Thoracic aorta (tissue), 2 donors: ENCODE measurements at places on chromosomes 7 and 10.

- H3K27me3 ChIP-seq: no peaks in the 10 kb centered on the region
- H3K4me1 ChIP-seq: no peaks in the 10 kb centered on the region
- H3K36me3 ChIP-seq: no peaks in the 10 kb centered on the region
- no peak overlapping the region for H3K4me3 ChIP-seq
- DNase-seq: no peak
- H3K27ac ChIP-seq: no peak overlapping the region
Measured at GRCh38 chr7:15096853-15097252, 194.3 kb upstream of the DGKB start.

- H3K36me3 ChIP-seq: no peaks in the 10 kb centered on the region
- H3K4me1 ChIP-seq: no peaks in the 10 kb centered on the region
- no peak overlapping the region for H3K27ac ChIP-seq
- no peak for DNase-seq
- no peak overlapping the region for H3K4me3 ChIP-seq
Measured at GRCh38 chr7:157668884-157669767, 332.3 kb downstream of the DNAJB6 start.

DNA sequence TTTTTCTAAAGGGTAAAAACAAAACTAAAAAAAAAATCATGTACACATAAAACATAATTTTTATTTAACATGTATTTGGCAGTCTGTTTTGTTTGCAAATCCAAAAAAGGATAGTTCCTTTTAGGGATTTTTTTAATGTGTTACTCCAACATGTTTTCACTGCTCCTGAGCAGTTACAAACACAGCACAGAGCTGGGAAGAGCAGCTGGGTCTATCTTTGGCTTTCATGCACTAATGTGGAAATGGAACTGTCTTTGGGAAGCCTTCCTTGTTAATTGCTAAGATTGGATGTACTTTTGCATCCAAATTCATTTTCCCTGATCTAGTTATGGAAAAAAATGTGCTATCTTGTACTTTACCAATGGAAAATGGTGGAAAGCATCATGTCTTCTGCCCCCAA lies 1035.1 kb downstream of the CNTNAP2 start:
- no peak overlapping the region for H3K4me3 ChIP-seq
- no peaks in the 10 kb centered on the region for H3K4me1 ChIP-seq
- DNase-seq: no peak
- H3K27ac ChIP-seq: no peak overlapping the region

DNA sequence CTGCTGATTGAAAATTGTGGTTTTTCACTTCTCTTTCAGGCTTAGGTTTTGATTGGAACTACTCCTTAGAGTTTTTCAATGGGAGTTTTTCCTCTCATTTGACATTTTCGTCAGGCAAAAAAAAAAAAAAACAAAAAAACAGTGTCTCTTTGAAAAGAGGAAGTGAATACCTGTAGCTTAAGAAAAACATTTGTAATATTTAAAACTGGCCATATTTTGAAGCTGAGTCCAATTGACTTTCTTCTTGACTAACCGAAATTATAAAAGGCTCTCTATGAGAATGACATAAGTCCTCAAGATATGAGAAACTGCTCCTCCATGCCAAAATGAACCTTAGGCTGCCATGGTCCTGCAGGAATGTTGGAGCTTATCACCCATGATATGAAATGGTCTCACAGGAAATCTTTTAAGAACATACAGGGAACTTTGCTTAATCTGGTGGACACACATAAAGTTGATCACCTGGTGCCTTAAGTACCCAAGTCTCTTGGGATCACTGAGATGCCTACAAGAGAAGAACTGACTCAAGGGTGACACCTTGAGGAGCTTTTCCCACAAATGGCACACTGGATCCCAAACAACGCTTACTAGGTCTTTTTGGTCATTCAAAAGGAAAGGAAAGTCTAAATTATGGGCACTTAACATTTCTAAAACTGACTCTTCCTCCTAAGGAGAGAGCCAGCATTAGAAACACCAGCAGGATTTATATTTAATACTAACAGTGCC lies 263.4 kb downstream of the CDC14C start:
- H3K4me3 ChIP-seq: no peak overlapping the region
- no peaks in the 10 kb centered on the region for H3K4me1 ChIP-seq
- H3K36me3 ChIP-seq: no peaks in the 10 kb centered on the region
- no peak for DNase-seq
- no peaks in the 10 kb centered on the region for H3K27me3 ChIP-seq

DNA sequence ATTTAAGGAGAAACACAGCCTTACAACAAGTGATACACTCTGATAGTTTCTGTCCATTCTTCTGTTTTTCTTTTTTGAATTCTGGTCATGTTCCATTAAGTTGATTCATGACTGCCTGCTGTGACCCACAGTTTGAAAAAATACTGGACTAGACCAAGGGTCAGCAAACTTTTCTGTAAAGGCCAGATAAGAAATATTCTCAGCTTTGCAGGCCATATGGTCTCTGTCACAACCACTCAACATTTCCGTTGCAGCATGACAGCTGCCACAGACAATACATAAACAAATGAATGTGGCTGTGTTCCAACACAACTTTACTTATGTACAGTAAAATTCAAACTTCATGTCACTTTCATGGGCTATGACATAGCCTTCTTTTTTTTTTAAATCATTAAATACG lies 156.7 kb downstream of the PLXNA4 start:
- H3K4me1 ChIP-seq: peaks cover 6% of the 10 kb centered on the region
- no peaks in the 10 kb centered on the region for H3K27me3 ChIP-seq
- no peak for DNase-seq
- no peak overlapping the region for H3K4me3 ChIP-seq

GRCh38 chr10:94075506-94075905 lies 81.8 kb downstream of the PLCE1 start:
- no peak overlapping the region for H3K27ac ChIP-seq
- H3K4me3 ChIP-seq: no peak overlapping the region
- no peaks in the 10 kb centered on the region for H3K36me3 ChIP-seq
- H3K27me3 ChIP-seq: no peaks in the 10 kb centered on the region

GRCh38 chr10:67622511-67622910 lies 73.5 kb downstream of the CTNNA3 start:
- no peak for DNase-seq
- no peak overlapping the region for H3K4me3 ChIP-seq
- H3K27me3 ChIP-seq: no peaks in the 10 kb centered on the region

GRCh38 chr7:1698201-1698600 lies 28.1 kb downstream of the ELFN1 start:
- no peak for DNase-seq
- H3K4me3 ChIP-seq: no peak overlapping the region
- H3K4me1 ChIP-seq: no peaks in the 10 kb centered on the region
- no peaks in the 10 kb centered on the region for H3K27me3 ChIP-seq

GRCh38 chr7:140923358-140924006 lies 1.2 kb downstream of the BRAF start:
- peak overlapping the region; percentile 96 for H3K27ac ChIP-seq
- H3K4me3 ChIP-seq: peak overlapping the region; percentile 96
- no peak for DNase-seq
- H3K36me3 ChIP-seq: no peaks in the 10 kb centered on the region
- H3K4me1 ChIP-seq: peaks cover 14% of the 10 kb centered on the region

- no peak overlapping the region for H3K4me3 ChIP-seq
- DNase-seq: no peak
- H3K27me3 ChIP-seq: no peaks in the 10 kb centered on the region
- peaks cover 3% of the 10 kb centered on the region for H3K36me3 ChIP-seq
- peaks cover 4% of the 10 kb centered on the region for H3K4me1 ChIP-seq
Measured at GRCh38 chr7:22129166-22129565, 183.5 kb upstream of the CDCA7L start.

GRCh38 chr10:31956200-31956946 lies 27.7 kb upstream of the ARHGAP12 start:
- no peak overlapping the region for H3K27ac ChIP-seq
- DNase-seq: no peak
- H3K4me1 ChIP-seq: no peaks in the 10 kb centered on the region

DNA sequence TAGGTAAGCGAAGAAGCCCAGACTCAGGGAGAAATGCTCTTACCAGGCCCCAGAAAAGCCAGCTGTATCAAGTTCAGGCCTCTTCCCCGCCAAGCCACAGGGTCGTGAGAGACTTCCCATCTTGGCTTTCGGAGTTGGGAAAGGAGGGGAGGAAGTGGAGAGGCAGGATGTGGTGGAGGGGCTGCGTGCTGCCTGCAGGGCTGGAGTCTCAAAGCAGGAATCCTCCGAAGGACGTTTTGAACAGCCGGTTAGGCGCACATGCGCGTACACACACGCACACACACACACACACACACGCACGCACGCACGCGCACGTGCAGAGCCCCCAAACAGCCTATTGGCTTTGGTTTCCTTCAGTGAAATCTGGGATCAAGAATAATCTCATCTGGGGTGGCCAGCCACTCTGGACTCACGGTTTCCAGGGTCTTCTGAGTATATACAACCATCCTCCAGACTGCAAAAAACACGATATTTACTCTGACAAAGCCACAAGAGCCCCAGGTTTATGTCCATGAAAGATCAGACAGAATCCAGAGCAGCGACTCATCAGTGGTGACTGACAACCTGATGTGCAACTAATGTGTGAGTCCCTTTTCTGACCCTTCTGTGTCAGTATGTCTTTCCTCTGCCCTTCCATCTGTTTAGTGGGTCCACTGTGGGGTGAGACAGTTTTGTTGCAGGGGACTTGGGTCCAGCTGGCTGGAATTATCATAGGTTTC lies 115.0 kb upstream of the ZNF438 start:
- H3K4me1 ChIP-seq: peaks cover 9% of the 10 kb centered on the region
- H3K27me3 ChIP-seq: no peaks in the 10 kb centered on the region
- no peak for DNase-seq
- no peak overlapping the region for H3K27ac ChIP-seq
- no peaks in the 10 kb centered on the region for H3K36me3 ChIP-seq

GRCh38 chr7:128132426-128133069 lies 101.3 kb upstream of the LRRC4 start:
- H3K27me3 ChIP-seq: peaks cover 11% of the 10 kb centered on the region
- no peak for DNase-seq
- no peak overlapping the region for H3K4me3 ChIP-seq
- peaks cover 7% of the 10 kb centered on the region for H3K4me1 ChIP-seq

DNA sequence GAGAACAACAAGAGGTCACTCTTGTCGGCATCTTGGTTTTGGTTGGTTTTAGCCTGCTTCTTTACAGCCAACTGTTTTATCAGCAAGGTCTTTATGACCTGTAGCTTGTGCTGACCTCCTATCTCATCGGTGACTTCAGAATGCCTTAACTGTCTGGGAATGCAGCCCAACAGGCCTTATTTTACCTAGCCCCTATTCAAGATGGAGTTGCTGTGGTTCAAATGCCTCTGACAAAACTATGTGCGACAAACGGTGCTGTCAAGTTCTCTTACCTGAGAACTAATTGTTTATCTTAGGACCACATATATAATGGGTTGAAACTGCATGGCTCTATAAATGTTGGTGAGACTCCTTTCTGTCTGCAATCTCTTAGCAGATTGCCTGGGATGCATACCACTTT lies 35.9 kb upstream of the POT1 start:
- H3K4me1 ChIP-seq: no peaks in the 10 kb centered on the region
- H3K27me3 ChIP-seq: no peaks in the 10 kb centered on the region
- H3K36me3 ChIP-seq: no peaks in the 10 kb centered on the region
- H3K27ac ChIP-seq: no peak overlapping the region
- no peak for DNase-seq

- no peaks in the 10 kb centered on the region for H3K27me3 ChIP-seq
- no peak overlapping the region for H3K27ac ChIP-seq
- no peaks in the 10 kb centered on the region for H3K36me3 ChIP-seq
- no peaks in the 10 kb centered on the region for H3K4me1 ChIP-seq
- DNase-seq: no peak
Measured at GRCh38 chr10:43040482-43041256, 36.2 kb upstream of the RET start.

GRCh38 chr7:151552352-151553028 lies 32.8 kb upstream of the RHEB start:
- H3K27me3 ChIP-seq: no peaks in the 10 kb centered on the region
- no peak overlapping the region for H3K27ac ChIP-seq
- H3K4me3 ChIP-seq: no peak overlapping the region
- peaks cover 8% of the 10 kb centered on the region for H3K36me3 ChIP-seq
- peaks cover 10% of the 10 kb centered on the region for H3K4me1 ChIP-seq

DNA sequence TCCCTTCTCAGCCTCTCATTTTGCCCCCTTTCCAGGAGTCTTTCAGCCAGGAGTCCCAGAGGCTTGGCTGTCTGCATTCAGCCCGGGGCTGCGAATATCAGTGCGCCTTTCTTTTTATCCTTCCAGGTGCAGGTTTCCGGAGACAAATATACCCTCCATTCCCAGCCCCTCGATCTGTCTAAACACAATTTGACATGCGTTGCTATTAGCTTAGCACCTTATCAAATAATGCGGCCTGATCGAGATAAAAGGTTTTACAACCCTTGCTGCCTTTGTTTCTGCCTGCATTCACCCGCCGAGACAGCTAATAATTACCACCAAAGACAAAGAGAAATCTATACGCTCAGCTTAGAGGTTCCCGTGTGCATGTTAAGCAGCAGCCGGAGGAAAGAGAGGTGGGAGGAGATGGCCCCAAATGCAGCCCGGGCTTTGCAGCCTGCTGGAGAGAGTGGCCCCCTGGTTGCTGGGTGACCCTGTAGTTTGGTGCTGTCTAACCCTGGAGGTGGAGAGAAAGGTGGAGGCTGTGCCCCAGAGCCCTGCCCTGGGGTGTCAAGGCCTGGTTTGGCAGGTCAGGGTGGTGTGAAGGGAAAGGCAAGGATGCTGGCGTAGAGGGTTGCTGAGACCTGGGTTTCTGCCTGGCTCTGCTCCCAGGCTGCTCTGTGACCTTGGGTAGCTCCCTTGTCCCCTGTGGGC lies 185.3 kb downstream of the RPS24 start:
- no peak for DNase-seq
- no peak overlapping the region for H3K4me3 ChIP-seq
- H3K27ac ChIP-seq: no peak overlapping the region
- H3K36me3 ChIP-seq: no peaks in the 10 kb centered on the region
- H3K4me1 ChIP-seq: peaks cover 16% of the 10 kb centered on the region

DNA sequence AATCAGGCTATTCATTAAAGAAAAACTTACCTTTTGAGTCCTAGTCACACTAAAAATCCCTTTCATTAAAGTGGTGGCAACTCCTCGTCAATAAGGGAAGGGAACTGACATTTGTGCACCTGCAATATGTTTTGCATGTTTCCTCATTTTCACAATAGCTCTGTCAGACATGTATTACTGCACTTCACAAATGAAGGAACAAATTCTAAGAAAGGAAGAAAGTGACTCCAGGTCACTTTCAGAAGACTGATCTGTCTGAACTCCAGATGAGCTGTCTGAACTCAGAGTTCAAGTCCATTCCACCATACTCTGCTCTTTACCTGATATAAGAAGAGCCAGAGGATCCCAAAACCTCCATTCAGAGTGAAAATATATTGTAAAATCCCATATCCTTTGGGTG lies 50.3 kb upstream of the GSAP start:
- DNase-seq: no peak
- no peaks in the 10 kb centered on the region for H3K36me3 ChIP-seq
- H3K27me3 ChIP-seq: no peaks in the 10 kb centered on the region
- no peaks in the 10 kb centered on the region for H3K4me1 ChIP-seq
- no peak overlapping the region for H3K4me3 ChIP-seq
